ENCODE measurements at places on chromosomes 16 and 17.

- no peak for DNase-seq
These were observed 12.1 kb downstream of the TMEM95 start for GRCh38 chr17:7367083-7367482.

DNA sequence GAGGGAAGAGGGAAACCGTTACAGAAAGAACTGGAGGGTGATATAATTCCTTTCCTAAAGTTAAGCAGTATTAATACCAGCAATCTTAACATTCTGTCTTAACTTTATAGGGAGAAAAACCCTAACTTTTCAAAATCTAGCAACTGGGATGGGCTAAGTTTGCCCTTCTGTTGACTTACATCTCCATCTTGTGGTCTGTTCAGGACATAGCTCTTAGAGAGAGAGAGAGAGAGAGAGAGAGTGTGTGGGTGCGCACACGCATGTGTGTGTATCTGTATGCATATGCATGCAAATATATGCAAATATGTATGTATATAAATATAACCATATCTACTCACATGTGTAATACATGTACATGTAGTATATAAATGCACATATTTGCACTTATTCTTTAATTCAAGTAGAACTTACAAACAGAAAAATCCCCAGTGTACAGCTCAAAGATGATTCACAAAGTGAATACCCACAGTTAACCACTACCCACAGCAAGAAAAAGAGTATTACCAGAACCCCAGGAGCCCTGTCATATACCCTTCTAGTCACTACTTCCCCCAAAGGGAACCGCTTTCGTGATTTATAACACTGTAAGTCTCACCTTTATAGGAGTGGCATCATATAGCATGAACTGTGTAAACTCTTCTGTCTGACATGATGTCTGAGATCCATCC, 46.5 kb downstream of the STX8 start:
- no peak for DNase-seq

GRCh38 chr17:57363998-57364643, 107.8 kb downstream of the MSI2 start:
- no peak for DNase-seq

- peak; percentile 28 for DNase-seq
These were observed 610 bp downstream of the C16orf74 start for GRCh38 chr16:85750146-85750826.

DNA sequence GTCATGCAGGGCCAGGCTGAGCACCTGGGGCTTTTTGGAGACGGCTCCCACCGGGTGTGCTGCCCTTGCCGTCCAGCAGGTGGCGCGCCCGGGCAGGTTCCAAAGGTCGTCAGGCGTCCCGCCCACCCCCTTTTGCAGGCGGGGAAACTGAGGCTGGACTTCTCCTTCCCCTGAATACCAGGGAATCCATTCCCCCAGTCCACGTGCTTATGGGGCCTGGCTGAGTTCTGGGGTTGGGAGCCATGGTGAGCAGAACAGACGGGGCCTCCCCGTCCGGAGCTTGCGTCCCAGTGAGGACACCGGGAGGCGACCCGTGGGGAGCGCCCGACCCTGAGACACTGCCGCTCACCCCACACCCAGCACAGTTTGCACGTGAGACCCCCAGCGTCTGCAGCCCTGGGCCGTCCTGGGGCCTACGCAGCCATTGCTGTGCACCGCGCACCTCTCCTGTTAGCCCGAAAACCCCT, 51.8 kb upstream of the JPH3 start:
- DNase-seq = peak; percentile 52

DNA sequence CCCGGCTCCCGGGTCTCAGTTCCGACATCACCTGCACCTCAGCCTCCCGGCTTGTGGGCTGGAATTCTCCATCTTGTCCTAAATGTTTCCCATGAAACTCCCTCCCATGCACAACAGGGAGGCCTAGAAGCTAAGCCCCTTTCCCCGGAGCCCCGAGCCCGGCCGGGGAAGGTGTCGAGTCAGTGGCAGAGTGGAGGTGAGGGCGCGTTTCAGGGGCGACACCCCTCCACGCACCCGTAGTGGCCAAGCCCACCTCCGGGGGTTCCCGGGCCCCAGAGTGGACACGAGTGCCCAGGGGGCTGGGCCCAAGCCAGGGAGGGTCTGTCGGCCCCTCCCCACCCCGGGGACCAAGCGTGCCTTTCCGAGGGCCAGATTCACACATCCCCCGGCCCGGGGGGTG, 25.0 kb upstream of the C1QTNF8 start:
- DNase-seq = no peak

DNA sequence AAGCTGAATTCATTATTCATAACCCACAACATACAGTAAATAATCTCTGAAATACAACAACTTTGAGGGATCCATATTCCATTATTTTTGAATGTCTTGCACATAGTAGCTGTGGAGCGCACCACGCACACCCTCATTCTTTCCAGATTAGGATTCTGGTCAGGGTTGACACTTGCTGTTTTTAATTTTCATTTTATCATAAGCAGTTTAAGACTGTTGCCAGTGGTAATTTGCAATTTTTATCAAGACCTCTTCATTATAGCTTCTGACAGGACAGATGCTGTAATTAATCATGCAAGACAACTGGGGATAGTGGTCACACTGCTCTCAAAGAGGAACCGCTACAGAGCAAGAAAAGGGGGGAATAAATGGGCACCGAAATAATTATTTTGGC, 109.7 kb downstream of the TOX3 start:
- no peak for DNase-seq

DNA sequence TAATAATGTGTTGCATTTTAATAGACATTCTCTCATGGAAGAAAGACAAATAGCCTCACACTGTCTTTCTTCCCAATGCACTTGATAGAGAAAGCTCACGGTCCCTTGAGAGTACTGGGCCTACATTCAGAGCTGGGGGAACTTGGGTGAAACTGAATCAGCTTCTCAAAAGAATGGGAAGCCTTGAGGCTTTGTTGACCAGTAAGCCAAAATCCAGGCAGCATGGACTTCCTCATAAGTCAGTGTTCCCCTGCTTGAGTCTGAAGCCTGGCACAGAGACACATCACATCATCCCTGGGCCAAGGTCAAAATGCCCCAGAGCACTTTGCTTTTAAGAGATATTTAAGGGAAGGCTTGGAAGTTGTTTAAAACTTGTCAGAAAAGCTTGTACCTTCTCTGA, 302.2 kb upstream of the SALL1 start:
- DNase-seq = no peak

GRCh38 chr16:29789775-29790182, 772 bp upstream of the KIF22 start:
- no peak for DNase-seq

DNA sequence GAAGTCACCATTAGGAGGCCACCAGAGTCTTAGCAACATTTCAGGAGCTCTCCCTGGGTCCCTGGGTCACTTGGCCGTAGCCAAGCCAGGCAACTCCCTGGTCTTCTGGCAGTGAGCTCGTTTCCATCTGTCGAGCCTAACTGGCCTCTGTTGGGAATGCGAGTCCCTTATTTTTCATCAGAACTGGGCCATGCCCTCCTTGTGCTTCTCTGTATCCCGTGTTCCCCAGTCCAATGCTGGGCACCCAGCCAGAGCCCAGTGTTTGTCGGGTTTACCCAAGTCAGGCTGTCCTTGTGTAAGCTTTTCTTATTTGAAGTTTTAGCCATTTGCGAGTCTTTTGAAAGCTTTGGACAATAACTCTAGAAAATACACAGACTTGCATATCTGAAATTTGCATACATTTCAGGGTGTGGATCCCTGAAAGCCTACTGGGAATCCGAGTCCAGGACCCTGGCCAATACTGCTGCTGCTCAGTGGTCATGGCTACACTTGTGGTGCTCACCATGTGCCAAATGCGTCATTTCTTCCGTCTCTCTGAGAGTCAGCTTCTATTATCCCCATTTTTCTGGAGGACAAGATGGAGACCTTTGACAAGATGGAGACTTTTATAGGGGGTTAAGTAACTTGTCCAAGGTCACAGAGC, 81.6 kb upstream of the LGALS9 start:
- DNase-seq = no peak

DNA sequence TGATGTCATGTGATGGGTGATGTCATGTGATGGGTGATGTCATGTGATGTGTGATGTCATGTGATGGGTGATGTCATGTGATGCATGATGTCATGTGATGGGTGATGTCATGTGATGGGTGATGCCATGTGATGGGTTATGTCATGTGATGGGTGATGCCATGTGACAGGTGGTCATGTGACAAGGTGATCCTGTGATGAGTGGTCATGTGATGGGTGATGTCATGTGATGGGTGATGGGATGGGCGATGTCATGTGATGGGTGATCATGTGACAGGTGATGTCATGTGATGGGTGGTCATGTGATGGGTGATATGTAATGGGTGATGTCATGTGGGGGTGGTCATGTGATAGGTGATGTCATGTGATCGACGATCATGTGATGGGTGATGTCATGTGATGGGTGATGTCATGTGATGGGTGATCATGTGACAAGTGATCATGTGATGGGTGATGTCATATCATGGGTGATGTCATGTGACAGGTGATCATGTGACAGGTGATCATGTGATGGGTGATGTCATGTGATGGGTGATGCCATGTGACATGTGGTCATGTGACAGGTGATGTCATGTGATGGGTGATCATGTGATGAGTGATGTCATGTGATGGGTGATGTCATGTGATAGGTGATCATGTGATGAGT, 17.2 kb downstream of the CD300LB start:
- no peak for DNase-seq

GRCh38 chr17:7233701-7234082, 625 bp downstream of the DVL2 start:
- DNase-seq = no peak

- DNase-seq = no peak
These were observed 14.6 kb upstream of the CIBAR2 start for GRCh38 chr16:85126705-85127378.

- DNase-seq = no peak
These were observed 9.4 kb downstream of the TUFM start for GRCh38 chr16:28836761-28837064.

- no peak for DNase-seq
These were observed 51.6 kb downstream of the PLD6 start for GRCh38 chr17:17154556-17154955.

DNA sequence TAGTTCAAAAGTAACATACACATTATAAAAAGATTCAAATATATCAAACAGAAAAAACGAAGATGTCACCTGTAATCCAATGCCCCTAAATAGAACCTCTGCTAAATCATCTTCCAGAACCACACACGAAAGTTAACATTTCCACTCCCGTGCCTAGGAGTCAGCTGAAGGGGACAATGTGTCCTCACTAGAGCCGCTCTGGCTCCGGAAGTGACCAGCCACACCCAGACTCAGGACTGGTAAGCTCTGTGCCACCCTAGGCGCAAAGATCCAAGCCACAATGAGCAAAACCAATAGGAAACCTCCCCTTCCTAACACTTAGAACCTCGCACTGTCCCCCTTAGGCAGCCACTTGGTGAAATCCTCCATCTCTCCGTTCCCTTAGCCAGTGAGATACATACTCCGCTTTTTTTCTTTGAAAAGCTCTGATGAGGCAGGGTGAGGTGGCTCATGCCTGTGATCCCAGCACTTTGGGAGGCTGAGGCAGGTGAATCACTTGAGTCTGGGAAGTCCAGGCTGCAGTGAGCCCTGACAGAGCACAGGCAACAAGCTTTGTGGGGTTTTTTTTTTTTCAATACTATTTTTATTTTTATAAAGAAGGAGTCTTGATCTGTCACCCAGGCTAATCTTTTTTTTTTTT, 11.8 kb downstream of the CTRB1 start:
- no peak for DNase-seq

GRCh38 chr16:52383640-52384292, 163.2 kb downstream of the TOX3 start:
- DNase-seq = no peak

GRCh38 chr16:56647641-56648431, 3.9 kb upstream of the MT1B start:
- no peak for DNase-seq

GRCh38 chr16:53216798-53217197, 162.0 kb downstream of the CHD9 start:
- no peak for DNase-seq

DNA sequence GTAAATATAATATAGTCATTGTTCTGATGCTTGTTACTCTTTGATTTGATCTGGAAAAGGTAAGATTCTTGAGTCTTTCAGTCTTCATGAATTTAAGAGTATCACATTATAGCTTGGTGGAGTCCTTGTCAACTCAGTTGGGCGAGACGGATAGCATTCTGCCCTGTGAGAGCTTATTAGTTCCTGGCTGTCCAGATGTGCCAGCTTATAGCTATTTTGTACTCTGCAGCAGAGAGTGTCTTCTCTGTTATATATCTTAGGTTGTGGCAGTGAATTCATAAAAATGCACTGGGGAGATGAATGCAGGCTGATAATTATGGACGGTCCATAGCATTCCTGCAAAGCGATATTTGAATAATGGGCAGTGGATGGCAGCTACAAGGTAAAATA, 51.0 kb upstream of the CRISPLD2 start:
- no peak for DNase-seq

GRCh38 chr16:54417384-54417783, 130.8 kb upstream of the IRX3 start:
- no peak for DNase-seq

GRCh38 chr16:73483076-73483791, 435.3 kb upstream of the ZFHX3 start:
- DNase-seq = no peak

- DNase-seq = no peak
These were observed 37.7 kb downstream of the SLC7A5 start for GRCh38 chr16:87831421-87832136.

DNA sequence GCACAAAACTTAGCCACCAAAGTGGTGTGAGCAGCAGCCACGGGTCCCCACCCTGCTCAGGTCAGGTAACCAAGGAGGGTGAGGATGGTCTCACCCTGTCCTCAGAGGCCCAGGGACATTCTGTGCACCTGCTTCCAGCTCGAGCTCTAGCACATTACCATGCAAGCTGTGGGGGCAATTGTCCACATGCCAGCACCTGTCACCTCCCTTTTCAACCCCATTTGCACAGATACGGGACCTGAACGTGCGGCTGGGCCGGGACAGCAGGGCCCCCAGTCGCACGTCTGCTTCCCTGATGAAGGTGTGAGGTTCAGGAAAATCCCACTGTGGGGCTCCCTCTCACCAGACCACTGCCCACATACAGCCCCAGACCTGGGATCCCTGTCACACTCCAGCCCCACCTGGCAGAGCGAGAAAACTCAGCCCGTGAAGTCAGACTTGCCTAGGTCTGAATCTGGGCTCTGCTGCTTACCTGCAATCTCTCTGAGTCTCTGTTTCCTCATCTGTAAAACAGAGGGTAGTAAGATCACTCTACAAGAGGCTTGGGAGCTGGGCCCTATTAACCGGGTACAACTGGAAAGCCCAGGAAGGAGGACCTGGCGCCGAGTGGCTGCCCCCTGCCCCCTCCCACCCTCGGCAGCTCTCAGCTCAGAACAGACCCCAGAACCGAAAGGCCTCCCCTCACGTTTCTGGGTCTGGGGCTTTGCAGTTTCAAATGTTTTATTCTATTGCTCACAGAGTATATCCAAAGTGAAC, 7.9 kb downstream of the WFIKKN2 start:
- DNase-seq = no peak

- no peak for DNase-seq
These were observed 64.5 kb upstream of the MED9 start for GRCh38 chr17:17412326-17412725.

- no peak for DNase-seq
These were observed 3.1 kb upstream of the TLCD2 start for GRCh38 chr17:1713160-1713877.

GRCh38 chr17:80725517-80725916, 180.9 kb downstream of the RPTOR start:
- no peak for DNase-seq

- DNase-seq = no peak
These were observed 15.3 kb downstream of the MPP2 start for GRCh38 chr17:43891851-43892646.

Measured in activated gamma-delta T cell treated with Interleukin-2 at 50 U/mL for 16 hours (primary cell).